ENCODE measurements at places on chromosomes 3 and 15.
A peak's percentile ranks its signal among the peaks of the same experiment; 100 is the strongest.

DNA sequence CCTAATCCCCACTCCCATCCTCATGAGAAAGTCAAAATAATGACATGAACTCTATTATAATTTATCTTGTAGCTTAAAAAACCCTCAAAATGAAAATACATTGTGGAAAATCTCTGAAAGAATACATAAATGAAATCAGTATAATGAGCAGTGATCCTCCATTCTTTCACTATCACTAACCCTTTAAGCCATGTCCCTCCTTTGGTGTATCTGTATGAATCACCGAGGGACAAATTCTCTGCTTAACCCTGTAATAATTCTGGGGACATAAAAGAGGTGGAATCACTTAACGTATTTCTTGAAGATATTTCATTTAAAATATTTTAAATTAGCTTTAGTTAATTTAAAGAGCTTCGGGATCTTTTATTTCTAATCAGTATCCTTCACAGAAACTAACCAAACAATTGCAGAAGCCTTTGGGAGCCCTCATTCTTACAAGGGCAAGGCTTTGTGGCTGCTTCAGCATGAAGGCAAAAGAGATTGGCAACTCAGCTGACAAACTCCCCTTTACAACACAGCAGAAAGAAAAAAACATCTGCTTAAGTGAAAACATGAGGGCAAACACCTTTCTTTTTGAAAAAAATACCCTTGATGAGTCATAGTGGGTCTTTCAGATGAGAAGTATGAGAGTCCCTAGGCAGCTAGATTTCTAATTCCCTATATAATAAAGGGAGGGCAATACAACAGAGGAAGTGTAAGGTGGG, 44.0 kb upstream of the ALCAM start:
- DNase-seq = peak; percentile 5

GRCh38 chr15:42737529-42738328, 801 bp upstream of the CDAN1 start:
- DNase-seq = no peak

GRCh38 chr3:197196192-197196591, 102.2 kb downstream of the DLG1 start:
- no peak for DNase-seq

GRCh38 chr3:77042343-77042742, 2.4 kb downstream of the ROBO2 start:
- DNase-seq = no peak

- DNase-seq = peak; percentile 56
Observed at GRCh38 chr3:171566803-171567422, 106.7 kb upstream of the TNIK start.

- DNase-seq = no peak
Observed at GRCh38 chr3:110623571-110623970, 448.0 kb upstream of the NECTIN3 start.

- DNase-seq = no peak
Observed at GRCh38 chr15:70034141-70034540, 63.6 kb downstream of the TLE3 start.

DNA sequence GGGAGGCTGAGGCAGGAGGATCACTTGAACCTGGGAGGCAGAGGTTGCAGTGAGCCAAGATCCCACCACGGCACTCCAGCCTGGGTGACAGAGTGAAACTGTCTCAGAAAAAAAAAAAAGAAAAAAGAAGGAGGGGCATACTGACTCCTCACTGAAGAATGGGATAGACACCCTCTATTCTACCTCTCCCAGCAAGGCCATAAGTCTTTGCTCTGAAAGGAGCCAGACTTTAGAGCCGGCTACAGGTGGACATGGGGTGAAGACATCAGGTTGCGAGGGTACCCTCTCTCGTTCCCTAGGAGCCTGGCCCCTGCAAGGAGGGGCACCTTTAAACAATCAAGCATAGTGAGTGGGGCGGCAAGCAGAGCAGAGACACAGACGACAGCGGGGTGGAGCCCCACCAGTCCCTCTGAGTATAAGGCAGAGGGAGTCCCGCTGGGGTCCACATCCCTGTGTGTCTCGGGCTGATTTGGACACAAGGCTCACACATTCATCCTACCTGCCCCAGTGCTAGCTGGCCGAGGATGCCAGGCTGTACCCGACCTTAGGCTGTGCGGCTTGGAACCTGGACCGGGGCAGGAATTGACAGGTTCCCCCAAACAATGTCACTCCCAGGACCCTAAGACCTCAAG, 1.1 kb downstream of the GRAMD2A start:
- DNase-seq = no peak

DNA sequence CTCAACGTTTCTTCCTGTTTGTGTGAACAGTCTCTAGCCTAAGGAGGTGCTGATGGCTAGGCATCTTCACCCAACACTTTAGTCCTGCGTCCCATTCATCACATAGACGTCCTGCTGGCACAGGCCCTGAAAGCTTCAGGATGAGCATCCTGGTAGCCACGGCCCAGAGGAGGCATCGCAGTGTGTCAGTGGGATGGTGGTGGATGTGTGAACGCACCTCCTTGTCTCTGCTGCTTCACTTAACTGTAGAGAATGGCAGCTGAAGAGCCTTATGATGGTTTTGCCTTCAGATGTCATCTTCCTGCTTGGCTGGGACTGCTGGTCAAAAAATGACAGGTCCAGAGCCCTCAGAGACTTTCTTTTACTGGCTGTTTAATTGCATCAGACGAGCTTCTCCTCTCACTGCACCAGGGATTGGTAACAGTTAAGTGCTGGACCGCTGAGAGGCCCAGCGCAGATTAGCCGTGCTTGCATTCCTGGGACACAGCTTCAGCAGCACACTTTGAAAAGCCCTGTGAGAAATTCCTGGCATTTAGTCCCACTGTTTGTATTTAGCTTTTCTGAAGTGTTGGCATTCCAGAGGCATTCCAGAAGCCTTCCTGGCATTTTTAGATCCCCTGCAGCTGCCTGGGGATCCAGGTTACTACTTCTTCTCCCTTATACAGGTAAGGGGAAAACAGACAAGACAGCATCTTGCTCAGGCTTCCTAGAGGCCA, 132.4 kb upstream of the PLXNA1 start:
- DNase-seq = no peak

DNA sequence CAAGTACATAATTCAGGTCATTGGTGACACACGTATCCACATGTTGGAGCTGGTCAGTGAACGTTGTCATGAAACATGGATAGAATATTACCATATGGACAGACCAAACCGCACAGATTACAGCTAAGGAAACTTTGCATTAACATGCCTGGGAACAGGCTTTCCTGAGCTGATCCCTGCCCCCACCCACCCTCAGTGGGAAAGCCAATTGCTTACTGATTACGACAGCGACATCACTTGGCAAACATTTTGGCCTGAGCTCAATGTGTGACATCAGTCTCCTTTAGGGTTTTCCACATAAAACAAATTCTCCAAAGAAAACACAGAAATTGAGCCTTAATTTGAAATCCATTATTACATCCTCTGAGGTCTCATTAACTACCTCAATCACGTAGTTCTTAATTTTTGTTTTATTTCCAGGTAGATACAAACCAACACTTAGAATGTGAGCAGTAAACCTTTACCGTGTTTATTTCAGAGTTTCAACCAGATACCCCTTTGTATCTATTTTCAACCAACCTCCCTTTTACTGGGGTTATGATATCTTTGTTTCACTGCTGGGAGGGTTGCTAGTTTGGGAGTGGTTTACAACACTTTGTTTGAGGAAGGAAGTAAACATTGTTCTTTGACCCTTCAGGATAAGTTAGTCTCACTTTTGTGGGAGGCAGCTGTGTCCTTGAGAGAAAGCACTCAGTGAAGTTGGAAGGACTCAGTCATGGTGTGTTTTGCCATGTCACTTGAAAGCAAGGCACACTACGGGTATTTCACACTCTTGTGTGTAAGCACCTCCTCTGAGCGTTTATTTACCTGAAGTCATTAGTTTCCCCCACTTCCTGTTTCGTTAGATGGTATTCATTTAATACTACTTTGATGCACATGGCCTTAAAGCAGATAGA, 103.1 kb downstream of the CMSS1 start:
- DNase-seq = peak; percentile 57

DNA sequence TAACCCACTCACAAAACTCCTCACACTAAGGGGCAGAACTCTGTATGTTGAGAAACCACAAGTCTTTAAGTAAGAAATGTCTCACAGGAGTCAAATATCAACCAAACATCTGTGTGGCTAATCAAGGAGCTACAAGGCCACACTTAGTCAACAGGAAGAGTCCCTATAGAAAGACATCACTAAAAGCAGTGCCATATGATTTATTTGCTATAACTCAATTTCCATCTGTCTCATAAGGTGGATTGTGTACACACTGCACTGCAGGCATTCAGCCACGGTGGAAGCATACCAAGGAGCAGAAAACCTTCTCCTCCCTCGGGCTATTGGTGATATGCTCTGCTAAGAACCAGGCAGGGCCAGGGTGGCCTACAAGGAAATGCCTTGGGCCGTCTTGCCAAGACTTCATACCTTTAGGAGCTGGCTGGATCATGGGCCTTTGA, 197.6 kb upstream of the CFAP20DC start:
- DNase-seq = no peak

DNA sequence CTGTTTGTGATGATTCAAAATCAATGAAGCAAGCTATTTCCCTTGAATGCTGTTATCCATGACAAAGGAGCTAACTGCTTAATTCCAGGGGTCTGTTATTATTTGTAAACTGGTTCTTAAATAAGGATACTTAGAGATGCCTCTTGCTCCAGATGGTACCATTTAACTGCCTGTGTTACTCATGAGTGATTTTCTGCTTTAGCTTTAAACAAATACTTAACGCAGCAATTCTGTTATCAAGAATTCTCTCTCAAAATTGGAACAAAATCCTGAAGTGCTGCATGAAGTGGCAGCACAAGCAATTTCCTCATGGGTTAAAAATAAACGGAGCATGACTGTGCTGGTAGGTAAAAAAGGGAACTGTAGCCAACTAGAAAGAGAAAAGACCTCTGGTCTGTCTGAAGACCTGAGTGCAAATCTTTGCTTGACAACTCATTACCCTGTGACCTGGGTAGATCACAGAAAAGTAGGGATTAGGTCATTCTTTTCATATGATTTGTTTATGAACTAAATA, 62.5 kb upstream of the GBE1 start:
- DNase-seq = no peak

GRCh38 chr15:60791216-60791615, 312.3 kb upstream of the ICE2 start:
- DNase-seq = no peak

GRCh38 chr15:90402767-90403166, 14.7 kb downstream of the IQGAP1 start:
- DNase-seq = no peak

DNA sequence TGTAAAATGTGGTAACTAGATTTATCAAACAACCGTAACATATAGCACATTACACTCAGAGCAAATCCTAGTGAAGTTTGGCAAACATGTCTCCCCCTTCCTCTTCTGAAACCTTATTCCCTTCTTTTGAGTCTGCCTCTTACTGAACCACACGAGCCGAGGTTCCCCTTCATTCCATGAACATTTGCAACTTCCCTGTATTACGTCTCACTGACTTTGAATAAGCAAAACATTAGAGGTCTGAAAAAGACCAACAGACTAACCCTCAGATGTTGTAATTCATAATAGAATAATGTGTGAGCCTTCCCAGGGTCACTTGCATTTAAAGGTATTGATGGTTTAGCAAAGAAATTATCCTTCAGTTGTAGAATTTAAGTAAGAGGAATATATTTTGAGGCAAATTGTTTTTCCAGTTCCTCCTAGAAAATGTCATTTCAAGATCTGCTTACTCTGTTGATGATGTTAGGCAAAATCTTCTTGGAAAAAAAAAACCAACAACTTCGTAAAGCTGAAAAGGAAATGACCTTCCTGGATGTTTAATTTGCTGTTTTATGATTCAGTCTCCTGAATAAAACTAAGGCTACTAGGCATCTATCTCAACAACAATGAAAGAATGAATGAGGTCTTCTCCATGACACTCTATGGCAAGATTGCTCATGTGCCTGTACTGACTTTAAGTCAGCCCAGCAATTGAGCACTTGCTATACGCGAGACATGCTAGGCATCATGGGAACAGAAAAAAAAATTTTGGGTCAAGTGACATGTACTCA, 296.9 kb upstream of the NECTIN3 start:
- no peak for DNase-seq

DNA sequence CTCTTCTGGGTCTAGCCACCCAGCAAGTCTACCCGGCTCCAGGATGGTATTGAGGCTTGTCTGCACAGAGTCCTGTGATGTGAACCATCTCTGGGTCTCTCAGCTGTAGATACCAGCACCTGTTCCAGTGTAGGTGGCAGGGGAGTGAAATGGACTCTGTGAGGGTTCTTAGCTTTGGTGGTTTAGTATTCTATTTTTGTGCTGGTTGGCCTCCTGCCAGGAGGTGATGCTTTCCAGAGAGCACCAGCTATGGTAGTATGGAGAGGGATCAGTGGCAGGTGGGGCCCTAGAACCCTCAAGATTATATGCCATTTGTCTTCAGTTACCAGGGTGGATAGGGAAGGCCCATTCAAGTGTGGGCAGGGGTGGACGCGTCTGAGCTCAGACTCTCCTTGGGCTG, 283.4 kb upstream of the LYSMD4 start:
- DNase-seq = no peak

- peak; percentile 47 for DNase-seq
Observed at GRCh38 chr3:16884748-16885592, at the start of gene PLCL2. PLCL2 (plus strand) TSS chr3:16884955; CDS start chr3:16885040, 85 bp downstream.

- peak; percentile 12 for DNase-seq
Observed at GRCh38 chr3:169965562-169966427, 812 bp upstream of the SEC62 start.

DNA sequence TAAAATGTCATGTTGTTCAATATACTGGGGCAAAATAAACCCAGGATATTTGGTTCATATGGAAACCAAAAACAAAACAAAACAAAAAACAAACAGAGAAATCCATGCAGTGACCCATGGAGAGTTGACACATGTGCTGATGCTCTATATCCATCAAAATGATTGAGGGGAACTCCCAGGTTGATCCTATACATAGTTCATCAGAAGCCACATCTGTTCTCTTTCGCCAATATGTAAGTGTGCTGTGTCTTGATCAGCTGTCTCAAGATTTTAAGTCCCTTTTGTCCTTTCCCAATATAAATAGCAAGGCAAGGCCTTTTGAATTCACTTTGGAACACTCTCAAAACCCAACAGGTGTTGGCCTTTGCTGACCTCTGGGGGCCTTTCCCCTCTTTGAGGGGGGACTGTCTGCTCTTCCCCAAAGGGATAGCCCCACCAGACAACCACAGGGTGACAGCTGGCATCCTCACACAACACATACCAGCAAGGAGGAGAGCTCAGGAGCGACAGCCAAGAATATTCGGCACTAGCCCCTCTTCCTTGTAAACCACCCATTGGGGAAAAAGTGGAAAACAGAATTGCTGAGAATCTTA, 209.4 kb upstream of the CD96 start:
- DNase-seq = no peak

DNA sequence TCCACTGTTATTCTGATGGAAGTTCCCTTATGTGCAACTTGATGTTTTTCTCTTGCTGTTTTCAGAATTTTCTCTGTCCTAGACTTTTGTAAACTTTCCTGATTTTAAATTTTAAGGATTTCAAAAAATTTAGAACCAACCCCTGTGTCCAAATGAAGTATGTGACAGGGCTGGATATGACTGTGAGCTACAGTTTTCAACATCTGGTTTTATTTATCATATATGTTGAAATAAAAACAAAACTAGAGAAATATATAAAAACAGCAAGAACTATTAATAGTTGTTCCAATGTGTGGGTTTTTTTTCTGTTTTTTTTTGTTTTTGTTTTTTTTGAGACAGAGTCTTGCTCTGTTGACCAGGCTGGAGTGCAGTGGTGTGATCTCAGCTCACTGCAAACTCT, 47.4 kb upstream of the PSMD6 start:
- DNase-seq = no peak
